ENCODE measurements at places on chromosomes 4 and X.

GRCh38 chrX:107117993-107118321 lies 665 bp downstream of the RBM41 start:
- peak; percentile 5 for DNase-seq

GRCh38 chrX:20538974-20539373 lies 272.3 kb upstream of the RPS6KA3 start:
- DNase-seq = no peak

- DNase-seq = no peak
Measured at GRCh38 chr4:66943112-66943511, 602.2 kb downstream of the CENPC start.

DNA sequence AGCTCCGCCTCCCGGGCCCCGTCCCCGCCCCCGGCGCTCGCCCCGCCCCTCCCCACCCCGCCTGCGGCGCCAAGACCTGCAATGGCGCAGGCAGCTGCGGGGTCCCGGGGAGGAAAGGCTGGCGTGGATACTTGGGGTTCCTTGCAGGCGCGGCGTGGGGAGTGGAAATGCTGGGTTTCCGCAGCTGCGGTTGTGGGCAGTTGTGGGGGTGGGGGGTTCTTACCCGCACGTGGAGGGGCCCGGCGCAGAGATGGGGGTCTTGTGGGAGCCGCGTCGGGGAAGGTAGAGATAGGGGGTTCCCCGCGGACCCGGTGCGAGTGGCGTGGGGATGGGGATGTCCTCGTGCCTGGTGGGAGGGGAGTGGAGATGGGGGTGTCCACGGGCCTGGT lies 680 bp upstream of the ASMTL start:
- no peak for DNase-seq

DNA sequence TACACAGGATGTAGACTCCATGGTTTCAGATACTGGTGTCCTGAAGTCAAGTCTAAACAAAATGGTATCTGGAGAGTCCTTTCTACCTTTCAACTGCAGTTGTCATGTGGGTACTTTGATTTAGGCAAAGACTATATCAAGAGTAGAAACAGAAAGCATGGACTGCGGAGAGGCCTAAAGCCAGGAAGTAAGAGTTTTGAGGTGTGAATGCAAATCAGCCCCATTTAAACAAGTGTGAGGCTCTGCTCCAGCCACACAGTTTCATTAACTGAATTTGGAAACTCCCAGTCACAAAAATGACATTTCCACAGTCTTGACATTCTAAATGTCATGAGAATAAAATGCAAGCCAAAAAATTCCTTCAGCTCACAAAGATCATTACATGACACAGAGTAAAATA lies 87.2 kb upstream of the MCF2 start:
- no peak for DNase-seq

DNA sequence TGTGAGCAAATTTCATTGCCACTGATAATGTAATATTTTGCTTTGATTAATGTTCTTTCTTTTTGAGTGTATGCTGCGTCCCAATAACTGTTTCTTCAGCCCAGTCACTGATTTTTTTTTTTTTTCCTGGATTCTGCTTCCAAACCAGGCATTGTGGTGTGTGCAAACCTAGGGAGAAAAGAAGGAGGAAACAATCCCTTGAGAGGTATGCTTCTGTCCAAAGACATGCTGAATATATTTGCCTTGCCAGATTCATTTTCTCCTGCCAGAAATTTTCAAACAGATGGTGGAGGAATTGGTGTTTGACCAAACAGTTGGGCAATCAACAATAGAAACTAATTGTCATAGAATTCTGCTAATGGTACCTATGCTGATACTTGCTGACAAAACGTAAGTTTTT lies 753.6 kb downstream of the RPA4 start:
- no peak for DNase-seq

DNA sequence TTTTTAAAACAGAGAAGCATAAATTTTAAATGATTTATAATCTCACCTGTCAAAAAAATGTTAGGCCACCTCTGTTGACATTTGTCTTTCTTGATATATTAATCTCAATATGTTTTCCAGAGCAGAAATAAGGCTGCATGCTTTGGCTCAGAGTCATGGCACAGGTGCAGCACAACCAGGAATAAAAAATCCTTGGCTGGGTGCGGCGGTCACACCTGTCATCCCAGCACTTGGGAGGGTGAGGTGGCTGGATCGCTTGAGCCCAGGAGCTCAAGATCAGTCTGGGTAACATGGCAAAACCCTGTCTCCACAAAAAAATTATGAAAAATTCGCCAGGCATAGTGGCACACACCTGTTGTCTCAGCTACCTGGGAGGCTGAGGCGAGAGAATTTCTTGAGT lies 18.1 kb downstream of the CPLX1 start:
- DNase-seq = no peak

- DNase-seq = peak; percentile 63
Measured at GRCh38 chr4:95508421-95508820, 40.4 kb downstream of the UNC5C start.

- no peak for DNase-seq
Measured at GRCh38 chrX:32155044-32155638, 1056.2 kb downstream of the DMD start.

DNA sequence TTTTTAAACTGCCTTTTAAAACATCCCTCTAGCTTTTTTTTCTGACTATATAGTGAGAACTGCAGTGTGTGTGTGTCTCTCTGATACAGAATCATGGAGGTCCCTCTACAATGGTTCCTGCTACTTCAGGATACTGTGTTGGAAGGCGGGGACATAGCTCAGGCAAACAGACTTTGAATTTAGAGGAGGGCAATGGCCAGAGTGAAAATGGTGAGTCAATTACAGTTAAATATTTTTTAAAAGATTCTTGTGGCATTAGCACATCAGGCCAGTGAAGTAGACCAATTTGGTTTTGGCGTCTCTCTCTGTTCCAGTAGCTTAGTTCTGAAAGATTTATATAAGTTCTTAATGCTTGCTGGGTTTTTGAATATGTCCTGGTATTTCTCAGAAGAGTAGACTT lies 47.1 kb downstream of the ALG13 start:
- DNase-seq = no peak

GRCh38 chr4:189092581-189092980 lies 848.1 kb upstream of the FRG1 start:
- DNase-seq = peak; percentile 0

GRCh38 chr4:180380733-180381132 lies 1862.5 kb upstream of the TENM3 start:
- DNase-seq = no peak

DNA sequence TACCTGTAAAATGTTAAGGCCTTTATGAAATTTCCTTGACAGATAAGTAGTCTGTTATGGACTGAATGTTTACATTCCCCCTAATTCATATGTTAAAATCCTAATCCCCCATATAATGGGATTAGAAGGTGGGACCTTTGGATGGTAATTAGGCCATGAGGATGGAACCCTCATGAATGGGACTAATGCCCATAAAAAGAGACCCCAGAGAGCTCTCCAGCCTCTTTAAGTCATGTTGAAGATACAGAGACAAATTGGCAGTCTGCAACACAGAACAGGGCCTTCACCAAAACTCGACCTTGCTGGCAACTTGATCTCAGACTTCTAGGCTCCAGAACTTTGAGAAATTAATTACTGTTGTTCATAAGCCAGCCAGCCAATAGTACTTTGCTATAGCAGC lies 1344.5 kb upstream of the PCDH7 start:
- no peak for DNase-seq

DNA sequence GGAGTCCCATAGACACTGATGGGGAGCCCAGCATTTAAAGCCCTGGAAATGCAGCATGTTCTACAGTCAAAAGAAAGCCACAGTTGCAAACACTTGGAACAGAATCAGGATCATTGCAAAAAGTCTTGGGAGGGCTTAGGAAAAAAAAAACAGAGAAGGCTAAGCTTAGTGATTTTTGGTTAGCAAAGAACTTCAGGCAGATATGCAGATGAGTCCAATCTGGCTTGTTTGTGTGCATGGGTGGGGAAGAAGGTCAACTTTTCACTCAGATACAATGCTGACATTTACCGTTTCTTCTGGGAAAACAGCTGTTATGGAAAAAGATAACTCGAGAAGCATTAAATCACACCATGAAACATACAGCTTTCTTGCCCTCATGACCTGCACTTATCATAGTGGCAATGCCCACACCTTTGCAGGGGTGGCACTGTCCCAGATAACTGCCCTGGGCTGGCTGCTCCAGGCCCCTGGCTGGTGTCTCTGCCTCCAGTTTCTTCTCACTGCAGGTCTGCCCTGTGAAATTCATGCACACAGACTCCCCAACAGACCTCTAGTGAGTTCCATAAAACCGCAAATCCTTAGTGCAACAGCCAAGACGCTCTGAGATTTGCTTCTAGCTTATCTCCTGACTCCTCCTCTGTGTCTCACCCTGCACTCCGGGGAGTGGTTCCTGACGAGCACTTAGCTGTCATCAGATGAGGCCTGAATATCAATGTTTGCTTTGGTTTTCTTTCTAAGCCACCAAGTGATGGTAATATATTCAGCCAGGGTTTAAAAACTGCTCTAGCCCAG lies 99.2 kb downstream of the DRD5 start:
- peak; percentile 95 for DNase-seq

- DNase-seq = peak; percentile 1
Measured at GRCh38 chr4:111398906-111399330, 746.3 kb upstream of the FAM241A start.

DNA sequence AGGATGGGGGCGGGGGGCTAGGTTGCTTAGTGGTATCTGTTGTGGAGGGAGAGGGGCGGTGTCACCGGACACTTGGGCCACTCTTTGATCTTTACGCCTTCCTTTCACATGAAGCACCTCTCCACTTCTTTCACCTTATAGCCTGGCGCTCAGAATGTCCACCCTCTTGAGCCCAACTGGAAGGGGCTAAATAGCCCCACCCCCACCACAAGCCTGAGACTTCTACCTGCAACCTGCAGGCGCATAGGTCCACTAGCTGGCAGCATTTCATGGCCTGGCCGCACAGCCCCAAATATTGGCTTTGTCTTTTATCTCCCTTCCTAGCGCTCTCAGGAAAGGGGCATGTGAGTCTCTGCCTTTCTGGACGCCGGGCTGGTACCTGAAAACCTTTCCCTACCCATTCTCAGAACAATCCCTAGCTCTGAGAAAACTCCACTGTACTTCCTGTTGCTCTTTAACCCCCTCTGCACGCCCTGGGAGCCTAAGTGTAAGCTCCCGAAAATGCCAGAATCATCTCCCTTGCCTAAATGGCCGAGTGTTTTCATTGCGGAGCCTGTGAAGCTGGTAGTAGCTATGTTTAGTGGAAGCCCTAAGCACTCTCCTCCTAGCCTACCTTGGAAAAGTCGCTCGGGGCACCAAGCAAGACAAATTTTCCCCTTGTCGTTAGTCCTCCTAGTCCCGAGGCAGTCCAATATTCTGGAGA lies 1.2 kb upstream of the TRPC5 start:
- no peak for DNase-seq

DNA sequence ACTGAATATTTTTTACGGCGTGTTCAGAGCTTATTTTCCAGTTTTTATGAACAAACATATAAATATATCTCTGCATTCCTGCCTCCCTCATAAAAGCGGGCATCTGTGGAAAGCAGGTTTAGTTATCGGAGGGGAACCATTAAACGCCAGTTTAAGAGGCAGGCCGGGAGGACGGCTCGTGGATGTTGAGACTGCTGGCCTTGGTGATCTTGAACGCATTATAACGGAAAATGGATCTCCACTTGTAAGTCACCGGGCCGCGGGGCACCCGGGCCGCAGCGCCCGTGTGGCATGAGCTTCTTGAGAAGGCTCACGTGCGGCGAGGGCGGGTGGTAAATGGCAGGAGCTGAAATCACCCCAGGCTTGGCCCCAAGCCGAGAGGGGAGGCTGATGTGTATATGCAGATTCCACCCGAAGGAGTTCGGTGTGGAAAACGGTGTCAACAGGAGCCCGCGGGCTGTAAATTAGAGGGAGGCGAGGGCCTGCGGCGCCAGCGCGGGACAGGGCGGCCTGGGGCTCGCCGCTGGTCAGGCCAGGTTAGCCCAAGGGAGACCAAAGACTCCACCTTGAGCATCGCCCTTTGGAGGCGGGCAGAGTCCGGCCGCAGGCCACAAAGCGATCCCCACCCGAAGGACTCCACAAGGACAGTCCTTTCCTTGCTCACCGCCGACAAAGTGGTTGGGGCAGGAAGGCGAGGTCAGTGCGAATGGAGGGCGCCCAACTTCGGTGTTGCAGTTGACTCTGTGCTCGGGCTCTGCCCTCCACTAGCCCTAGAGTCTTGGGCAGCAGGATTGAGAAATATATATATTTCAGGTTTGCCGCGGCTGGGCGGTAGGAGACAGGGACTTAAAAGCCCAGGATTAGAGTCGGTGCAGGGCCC lies 1.3 kb upstream of the HAND2 start:
- no peak for DNase-seq

DNA sequence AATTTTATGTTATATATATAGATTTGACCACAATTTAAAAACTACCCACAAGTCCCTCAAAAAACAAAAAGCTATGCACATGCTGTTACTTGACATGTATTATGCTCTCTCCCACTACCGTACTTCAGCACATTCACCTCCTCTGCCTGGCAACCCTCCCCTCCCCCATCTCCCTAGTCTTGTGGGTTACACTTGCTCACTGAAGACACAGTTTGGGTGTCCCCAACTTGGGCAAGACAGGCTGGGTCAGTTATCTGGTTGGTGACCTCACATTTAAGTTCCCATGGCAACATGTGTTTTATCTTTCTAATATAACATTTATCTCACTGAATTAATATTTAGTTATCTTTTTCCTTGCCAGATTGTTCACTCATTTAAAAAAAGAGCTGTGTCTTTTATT lies 32.7 kb downstream of the SEC24D start:
- no peak for DNase-seq

DNA sequence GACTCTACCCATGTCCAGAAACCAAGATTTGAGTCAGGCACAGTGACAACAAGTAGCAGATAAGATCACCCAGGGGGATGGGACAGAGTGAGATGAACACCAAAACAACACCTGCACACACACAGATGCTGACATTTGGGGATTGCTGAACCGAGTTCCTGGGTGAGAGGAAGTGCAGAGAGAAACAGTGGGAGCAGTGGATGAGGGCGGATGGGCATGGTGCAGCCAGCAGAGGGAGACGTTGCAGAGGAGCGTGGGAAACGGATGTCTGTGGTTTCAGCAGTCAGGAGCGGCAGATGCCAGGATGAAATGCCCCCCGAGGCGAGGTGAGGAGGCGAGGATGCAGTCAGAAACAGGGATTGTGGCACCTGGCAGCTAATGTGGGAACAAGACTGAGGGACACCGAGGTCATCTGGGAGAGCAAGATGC lies 78.6 kb upstream of the STS start:
- peak; percentile 57 for DNase-seq

- DNase-seq = no peak
Measured at GRCh38 chrX:18985186-18985435, 1.2 kb upstream of the PHKA2 start.

DNA sequence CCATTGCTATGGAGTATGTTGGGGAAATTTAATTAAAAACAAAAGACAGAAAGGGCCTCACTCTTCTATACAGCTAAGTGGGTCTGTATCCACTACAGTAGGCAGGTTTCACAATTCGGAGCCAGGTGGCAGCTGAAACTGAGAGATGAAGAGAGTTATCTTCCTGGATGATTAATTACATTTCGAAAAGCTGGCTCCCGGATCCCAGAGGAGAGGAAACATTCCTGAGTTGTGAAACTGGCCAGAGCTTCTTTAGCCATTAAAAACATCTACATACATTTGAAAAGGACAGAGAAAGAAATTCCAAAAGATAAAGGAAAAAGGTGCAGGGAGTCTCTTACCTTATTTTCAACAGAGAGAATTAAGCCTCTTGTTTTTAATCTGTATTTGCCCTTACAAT lies 15.5 kb upstream of the PDZD4 start:
- DNase-seq = no peak
